ENCODE measurements at places on chromosomes 1 and 21.

DNA sequence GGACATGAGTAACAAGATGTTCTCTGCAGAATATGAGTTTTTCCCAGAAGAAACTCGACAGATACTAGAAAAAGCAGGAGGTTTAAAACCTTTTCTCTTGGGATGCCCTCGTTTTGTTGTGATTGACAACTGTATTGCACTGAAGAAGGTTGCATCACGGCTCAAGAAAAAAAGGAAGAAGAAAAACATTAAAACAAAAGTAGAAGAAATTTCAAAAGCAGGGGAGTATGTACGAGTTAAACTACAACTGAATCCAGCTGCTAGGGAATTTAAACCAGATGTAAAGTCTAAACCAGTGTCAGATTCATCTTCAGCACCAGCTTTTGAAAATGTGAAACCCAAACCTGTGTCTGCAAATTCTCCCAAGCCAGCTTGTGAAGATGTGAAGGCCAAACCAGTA lies 92.5 kb downstream of the TTC3 start:
- DNase-seq, result no peak

GRCh38 chr1:168531615-168532345 lies 12.0 kb downstream of the XCL2 start:
- peak; percentile 50 for DNase-seq

- no peak for DNase-seq
Observed at GRCh38 chr21:39874759-39875158, 7.5 kb downstream of the PCP4 start.

- DNase-seq, result no peak
Observed at GRCh38 chr1:216563087-216563486, 139.8 kb upstream of the USH2A start.

DNA sequence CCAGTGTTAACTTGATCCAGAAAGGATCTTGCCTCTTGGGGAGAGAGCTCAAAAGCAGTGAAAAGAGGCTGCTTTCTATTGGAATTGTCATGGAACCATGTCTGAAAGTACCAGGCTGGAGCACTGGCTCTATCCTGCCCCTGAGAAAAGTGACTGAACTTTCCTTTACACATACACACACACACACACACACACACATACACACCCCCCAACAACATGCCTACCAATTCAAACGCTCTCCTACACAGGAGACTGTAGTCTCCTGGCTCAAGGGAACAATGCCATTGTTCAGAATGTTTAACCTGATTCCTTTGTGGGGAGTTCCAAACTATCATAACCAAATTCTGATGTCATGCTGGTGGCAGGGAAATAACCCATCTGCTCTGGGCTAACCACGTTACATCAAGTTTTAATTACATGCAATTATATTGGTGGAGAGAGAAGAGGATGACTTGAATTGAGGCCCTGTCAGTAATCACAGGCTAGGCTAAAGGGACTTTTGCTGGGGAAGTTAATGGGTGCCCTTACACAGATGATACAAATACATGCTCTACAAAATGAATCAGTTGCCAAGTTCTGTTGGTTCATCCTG lies 52.3 kb upstream of the DUSP10 start:
- peak; percentile 45 for DNase-seq

DNA sequence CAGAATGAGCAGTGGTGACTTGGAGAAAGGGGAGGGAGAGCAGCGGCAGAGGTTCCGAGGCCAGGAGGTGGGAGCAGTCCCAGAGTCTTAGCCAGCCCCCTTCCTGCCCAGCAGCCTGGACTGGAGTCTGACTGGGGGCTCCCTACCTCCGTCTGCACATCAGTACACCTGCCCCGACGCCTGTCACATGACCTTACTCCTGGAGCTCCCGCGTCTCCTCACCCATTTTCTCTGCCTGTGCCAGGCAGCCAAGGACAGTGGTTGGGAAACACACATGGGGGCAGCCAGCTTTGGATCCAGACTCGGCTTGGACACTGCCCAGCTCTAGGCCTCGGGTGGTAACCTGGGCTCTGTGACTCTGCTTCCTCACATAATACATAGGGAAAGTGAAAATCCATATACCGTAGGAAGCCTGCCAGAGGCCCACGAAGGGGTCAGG lies 16.9 kb downstream of the ACTRT2 start:
- no peak for DNase-seq

DNA sequence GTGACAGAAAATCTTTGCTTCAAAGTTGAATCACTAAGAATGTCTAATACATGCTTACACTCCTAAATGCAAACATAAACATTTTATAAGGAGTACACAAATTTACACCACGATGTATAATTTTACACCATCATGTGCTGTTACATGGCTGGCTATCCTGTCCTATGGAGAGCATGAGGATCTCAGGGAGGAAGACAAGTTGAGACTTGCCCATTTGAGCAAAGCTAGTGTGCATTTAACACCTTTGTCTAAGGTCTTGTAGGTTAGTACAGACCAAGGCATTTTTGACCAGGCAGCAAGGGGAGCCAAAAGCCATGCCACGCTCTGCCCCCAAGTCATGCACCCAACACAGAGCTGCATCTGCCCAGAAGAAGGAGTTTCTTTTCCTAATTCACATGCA lies 14.5 kb upstream of the COG2 start:
- DNase-seq, result no peak

GRCh38 chr1:47030170-47030805 lies 6.8 kb downstream of the CYP4X1 start:
- no peak for DNase-seq

DNA sequence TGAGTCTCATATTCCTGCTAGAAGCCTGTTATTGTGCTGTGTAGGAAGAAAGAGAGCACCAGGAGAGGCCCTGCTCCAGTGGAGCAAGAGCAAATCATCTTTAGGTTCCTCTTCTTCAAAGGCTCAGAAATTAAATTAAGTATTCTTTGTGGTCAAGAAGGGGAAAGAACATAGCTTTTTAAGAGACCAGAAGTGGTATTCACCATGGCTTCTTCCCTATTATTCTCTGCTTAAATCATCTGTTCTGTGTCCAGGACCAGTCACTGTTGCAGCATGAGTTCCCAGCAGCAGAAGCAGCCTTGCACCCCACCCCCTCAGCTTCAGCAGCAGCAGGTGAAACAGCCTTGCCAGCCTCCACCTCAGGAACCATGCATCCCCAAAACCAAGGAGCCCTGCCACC lies 1.1 kb downstream of the SPRR1B start:
- no peak for DNase-seq

DNA sequence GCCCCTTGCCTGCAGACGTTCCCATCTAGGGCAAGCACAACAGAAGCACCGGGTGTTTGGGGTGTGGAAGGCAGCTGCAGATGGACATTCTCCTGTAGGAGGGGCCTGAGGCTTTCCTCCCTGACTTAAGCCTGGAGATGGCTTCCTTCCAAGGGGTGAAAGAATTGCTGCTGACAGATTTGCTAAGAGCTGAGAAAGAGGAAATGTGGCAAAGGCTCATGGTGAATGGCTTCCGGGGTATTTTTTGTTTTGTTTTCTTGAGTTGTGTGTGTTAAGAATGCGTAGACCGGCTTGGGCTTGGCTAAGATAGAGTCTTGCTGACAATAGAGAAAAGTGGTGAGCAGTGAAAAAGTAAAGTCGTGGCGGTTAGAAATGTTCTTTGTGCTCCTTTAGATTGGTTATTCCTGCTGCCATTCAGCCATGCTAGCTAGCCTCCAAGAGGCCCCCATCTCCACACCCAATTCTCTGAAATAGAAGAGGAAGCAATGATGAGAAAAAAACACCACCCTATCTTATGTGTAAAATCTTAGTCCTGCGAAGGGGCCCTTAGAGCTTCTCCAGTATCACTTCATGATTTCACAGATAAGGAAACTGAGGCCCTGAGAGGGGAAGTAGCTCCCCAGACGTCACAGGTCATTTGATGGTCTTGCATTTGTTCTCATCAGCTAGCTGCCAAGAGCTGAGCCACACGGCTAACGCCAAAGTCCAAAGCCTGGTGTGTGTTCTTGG lies 36.9 kb downstream of the EIF2D start:
- DNase-seq, result peak; percentile 83

- DNase-seq, result no peak
Observed at GRCh38 chr1:84757301-84757700, 67.0 kb upstream of the SSX2IP start.

GRCh38 chr1:222224636-222225315 lies 323.1 kb downstream of the HHIPL2 start:
- DNase-seq, result no peak

DNA sequence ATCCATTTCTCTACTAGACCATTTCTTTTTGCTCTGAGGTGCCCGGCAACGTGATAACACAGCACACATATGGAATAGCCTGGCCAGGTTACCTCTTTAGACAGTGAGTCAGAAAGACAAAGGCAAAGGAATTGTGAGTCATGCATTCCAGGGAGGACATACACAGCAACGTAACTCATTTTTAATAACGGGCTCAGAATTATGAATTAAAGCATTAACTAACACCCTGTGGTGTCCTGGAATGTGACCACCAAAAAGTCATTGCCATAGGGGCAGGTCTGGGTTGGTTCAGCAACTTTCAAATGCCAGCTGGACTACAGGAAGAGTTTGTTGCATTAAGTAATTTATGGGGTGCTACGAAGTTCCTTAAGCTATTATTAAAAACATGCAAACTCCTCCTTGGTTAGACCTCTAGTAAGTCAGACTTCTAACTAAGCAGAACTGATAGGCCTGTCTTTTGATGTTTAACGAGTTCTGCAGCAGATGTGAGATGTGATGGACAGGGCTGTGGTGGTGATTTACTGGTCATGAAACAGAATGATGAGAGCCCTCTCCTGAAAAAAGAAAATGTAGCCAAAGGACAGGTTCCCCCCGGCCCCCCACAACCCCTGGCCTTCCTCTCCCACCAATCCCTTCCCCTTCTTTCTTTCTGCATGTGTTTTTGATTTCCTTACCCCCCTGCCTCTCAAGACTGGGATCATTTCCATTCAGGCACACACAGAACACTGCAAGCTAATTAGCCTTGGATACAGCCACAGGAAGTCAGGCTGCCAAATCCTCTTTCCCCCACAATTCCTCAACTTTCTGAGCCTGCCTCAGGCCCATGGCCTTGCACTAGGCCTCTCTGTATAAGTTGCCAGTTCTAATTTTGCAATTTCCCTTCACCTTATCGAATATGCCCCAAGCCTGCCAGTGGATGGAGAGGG lies 88.9 kb upstream of the HAO2 start:
- DNase-seq, result no peak

All from CD4-positive, alpha-beta T cell treated with Interleukin-15 for 4 hours (primary cell).